ENCODE measurements at places on chromosomes 1 and 21.

DNA sequence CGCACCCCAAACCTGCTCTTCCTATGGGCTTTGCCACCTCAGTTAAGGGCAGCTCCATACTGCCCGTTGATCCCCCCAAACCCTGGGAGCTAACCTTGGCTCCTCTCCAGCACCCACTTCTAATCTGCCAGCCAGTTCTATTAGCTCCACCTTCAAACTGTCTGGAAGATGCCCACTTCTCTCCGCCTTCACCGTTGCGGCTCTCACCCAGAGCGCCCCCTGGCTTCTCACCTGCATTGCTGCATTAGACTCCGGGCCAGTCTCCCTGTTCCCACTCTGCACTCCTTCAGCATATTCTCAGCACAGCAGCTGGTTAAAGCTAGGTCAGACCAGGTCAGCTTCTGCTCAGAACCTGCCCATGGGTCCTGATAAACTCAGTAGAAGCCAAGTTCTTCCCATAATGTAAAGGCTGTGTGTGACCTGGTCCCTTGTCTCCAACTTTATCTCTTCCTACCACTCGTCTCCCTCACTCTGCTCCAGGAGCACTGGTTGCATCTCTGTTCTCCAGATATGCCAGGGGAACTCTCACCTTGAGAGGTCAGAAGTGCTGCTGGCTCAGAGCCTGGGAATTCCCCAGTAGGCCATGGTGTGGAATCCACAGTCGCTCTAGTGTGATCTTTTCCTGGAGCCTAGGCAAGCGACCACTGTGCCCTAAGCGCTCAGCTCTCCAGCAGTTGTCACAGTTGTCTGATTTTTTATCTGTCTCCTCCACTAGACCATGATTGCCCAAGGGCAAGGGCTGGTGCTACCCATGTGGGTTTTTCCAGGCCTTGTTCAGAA lies 150.3 kb downstream of the HMGB4 start:
- no peak for DNase-seq

DNA sequence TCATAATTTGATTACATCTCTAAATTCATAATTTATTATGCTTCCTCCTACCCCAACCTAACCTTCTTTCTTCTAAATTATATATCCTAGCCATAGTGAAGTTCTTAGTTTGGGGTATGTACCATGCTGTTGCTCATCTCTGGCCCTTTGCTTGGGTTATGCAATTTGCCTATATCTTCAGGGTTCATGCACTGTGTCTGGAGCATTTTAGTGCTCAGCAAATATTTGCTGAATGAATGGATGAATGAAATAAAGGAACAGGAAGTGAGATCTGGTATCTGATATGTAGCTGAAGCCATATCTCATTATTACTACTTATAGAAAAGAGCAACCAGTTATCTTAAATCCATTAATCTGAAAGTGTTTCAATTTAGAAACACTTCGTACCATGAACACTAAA lies 137.6 kb downstream of the GPATCH2 start:
- no peak for DNase-seq

DNA sequence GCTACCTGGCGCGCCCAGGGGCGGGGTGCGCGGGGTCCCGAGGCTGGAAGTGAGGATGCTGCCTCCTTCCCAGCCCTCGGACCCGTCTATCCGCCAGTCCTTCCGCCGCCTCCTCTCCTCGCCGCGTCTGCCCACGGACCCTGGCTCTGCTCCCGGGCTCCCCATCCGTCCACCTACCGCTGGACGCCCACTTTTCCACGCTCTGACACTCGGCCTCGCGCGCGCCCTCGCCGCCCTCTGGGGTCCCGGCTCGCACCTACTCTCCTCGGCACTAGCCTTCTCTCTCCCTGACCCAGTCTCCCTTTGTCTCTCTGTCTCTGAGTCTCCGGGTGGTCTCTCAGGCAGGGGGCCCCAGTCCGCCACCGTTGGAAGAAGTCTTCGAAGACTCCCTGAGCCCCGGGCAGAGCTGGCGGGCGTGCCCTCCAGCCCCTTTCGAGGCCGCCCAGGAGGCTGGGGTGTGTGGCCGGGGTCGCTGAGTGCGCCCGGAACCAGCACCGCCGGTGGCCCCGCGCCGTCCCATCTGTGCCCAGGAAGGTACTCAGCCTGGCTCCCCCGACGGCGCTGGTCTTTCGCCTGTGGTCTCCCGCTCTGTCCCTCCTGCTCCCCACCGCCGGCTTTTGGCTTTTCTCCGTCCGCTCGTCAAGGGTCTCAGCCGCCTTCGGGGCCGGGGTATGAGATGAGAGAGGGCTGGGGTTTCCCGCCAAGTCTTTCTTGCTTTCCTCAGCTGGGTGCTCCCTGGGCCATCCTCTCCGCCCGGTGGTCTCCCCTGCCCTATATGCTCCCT lies 610 bp downstream of the DRAXIN start:
- DNase-seq: no peak

DNA sequence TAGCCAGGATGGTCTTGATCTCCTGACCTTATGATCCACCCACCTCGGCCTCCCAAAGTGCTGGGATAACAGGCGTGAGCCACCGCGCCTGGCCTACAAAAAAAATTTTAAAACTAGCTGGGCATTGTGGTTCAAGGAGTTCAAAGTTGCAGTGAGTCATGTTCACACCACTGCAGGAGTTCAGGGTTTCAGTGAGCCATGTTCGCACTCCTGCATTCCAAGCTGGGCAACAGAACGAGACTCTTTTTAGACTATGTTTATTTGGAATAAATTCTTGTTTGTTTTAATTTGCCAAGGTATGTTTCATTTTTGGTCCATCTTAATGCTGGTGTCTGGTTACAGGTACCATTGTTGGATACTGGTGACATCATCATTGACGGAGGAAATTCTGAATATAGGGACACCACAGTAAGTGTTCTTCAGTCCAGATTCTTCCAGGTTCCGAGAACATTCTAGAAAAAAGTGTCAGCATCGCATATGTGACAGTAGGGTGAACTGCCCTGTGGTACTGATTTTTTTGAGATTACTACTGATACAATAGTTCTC lies 3.9 kb downstream of the PGD start:
- DNase-seq: no peak

DNA sequence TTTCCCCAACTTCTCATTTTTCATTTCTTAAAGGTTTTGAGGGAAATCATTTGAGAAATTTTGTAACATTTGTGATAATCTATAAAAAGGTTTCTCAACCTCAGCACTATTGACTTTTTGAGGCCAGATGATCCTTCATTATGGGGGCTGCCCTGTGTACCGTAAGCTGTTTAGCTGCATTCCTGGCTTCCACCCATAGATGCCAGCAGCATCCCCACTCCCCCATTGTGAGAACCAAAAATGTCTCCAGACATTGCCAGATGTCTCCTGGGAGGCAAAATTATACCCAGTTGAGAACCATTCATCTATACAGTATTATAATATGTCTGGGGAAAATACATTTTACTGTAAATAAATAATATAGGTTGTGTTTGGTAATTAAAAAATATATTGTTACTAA lies 146.0 kb downstream of the PBX1 start:
- no peak for DNase-seq

- DNase-seq: no peak
These were observed 41.0 kb upstream of the USP25 start for GRCh38 chr21:15688809-15689208.

DNA sequence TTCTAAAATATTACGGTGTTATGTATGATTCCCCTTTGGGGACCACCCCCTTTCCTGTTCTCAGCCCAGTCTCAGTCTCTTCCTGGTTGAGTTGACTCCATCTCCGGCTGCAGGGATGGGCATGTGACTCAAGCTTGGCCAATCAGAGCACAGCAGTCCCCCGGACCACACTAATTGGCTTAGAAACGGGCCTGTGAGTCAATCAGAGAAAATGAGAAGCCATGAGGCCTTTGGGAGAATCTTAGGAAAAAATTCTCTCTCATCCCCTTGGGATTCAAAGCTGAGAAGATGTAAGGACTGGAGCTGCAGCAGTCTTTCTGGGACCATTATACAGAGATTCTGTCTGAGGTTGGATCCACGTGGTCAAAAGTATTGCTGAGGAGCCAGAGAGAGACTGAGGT lies 10.7 kb upstream of the FHAD1 start:
- DNase-seq: no peak

GRCh38 chr21:45050345-45050796 lies 24.0 kb upstream of the ADARB1 start:
- no peak for DNase-seq

DNA sequence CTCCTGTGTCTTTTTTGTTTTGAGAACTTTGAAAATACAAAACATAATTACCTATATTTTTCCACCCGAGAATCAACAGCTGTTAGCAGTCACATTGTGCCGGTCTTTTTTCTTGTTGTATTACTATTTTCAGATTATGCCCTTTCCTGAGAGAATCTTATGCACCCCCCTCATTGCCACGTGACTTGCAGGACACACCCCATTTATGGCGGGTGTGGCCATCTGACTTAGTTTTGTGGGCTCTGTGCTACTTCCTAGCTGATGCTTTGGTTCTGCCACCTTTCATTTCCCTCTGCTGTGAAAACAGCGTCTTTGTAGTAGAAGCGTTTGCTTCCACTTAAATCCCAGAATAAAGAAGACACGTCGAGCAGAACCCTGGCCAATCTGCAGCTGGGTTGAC lies 82.8 kb upstream of the SOX13 start:
- no peak for DNase-seq

DNA sequence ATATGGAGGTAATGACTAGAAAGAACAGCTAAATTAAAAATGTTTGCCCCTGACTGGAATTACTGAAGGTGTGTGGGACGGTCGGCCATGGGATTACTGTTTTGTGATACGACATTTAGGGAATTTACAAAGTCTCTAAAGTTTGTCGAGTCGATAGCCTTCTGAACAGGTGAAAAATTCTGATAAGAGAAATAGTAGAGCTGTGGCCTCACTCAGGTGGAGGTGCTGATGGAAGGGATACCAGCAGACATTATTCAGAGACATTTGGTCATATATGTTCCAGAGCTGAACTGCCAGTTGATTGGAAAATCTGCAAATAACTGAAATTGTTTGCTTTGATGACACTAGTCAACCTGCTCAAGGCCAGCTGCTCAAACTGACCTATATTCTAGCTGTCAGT lies 71.1 kb downstream of the ADCY10 start:
- no peak for DNase-seq

- DNase-seq: no peak
These were observed 409.5 kb upstream of the ADGRL2 start for GRCh38 chr1:81391125-81391828.
